ENCODE measurements at places on chromosomes 13 and 19. TPM values are rescaled to one million over a fixed set of nuclear protein-coding genes. Genes with fewer than 3 reads are reported as not detected.

Gene RBM42
- polyA plus RNA-seq, result 66.7 TPM

Gene ASPDH
- 15.1 TPM for polyA plus RNA-seq

Gene ZGLP1
- 10.2 TPM for polyA plus RNA-seq

Gene ZNF541
- 0.20 TPM for polyA plus RNA-seq

Gene NKPD1
- 0.31 TPM for polyA plus RNA-seq

Gene DNAAF3
- 6.7 TPM for polyA plus RNA-seq

Gene EFNA2
- 3.8 TPM for polyA plus RNA-seq

Gene ZNF626
- 27.9 TPM for polyA plus RNA-seq

Gene CSNK1G2
- 55.7 TPM for polyA plus RNA-seq

Gene LIN7B
- polyA plus RNA-seq, result 9.0 TPM

Gene HIPK4
- polyA plus RNA-seq, result 0.19 TPM

Gene WASF3
- polyA plus RNA-seq, result 41.4 TPM

Gene FKBP8
- polyA plus RNA-seq, result 178 TPM

Gene ZNF729
- 0.21 TPM for polyA plus RNA-seq

Gene GRK1
- polyA plus RNA-seq, result 0.30 TPM

Gene SULT2A1
- polyA plus RNA-seq, result 0.61 TPM

Gene FBXO27
- polyA plus RNA-seq, result 7.8 TPM

Gene ICAM5
- polyA plus RNA-seq, result not detected

Gene KCNN1
- polyA plus RNA-seq, result 5.1 TPM

Gene NAT14
- 58.9 TPM for polyA plus RNA-seq

Gene ZNF701
- polyA plus RNA-seq, result 22.2 TPM

Gene FUT1
- polyA plus RNA-seq, result 4.2 TPM

Gene FCGBP
- 10.7 TPM for polyA plus RNA-seq

Gene SIGLEC5
- polyA plus RNA-seq, result 0.26 TPM

Gene RAB3A
- polyA plus RNA-seq, result 5.2 TPM

Gene ZNF628
- 5.2 TPM for polyA plus RNA-seq

Gene P2RY11
- polyA plus RNA-seq, result 14.2 TPM

Gene TMEM145
- 1.5 TPM for polyA plus RNA-seq

Gene ITGBL1
- 0.78 TPM for polyA plus RNA-seq

Gene OR10H1
- polyA plus RNA-seq, result 0.08 TPM

Gene NALCN
- polyA plus RNA-seq, result 1.2 TPM

Gene C5AR2
- polyA plus RNA-seq, result 0.28 TPM

Gene CPT1C
- polyA plus RNA-seq, result 13.6 TPM

Gene SELENOV
- polyA plus RNA-seq, result 12.6 TPM

Gene ADGRE3
- polyA plus RNA-seq, result not detected

Gene SOHLH2
- 3.0 TPM for polyA plus RNA-seq

Gene PDX1
- polyA plus RNA-seq, result not detected

Gene ZNF429
- polyA plus RNA-seq, result 21.5 TPM

Gene NLRP4
- not detected for polyA plus RNA-seq
